ENCODE measurements at places on chromosomes 7 and 10. TPM values are rescaled to one million over a fixed set of nuclear protein-coding genes. Genes with fewer than 3 reads are reported as not detected.

Gene LRIT1
- not detected for total RNA-seq

Gene STEAP2
- total RNA-seq = 28.2 TPM

Gene TMEM176B
- total RNA-seq = 31.2 TPM

Gene PRKG1
- 136 TPM for total RNA-seq

Gene HOXA2
- total RNA-seq = 6.5 TPM

Gene GRM8
- total RNA-seq = 3.9 TPM

Gene MUC3A
- total RNA-seq = not detected

Gene ADAM12
- under 0.01 TPM for total RNA-seq

Gene NFKB2
- 12.6 TPM for total RNA-seq

- no peaks in the 10 kb centered on the region for H3K27me3 ChIP-seq
- no peak overlapping the region for H3K27ac ChIP-seq
- H3K4me3 ChIP-seq = no peak overlapping the region
- no peaks in the 10 kb centered on the region for H3K4me1 ChIP-seq
These were observed 436.6 kb downstream of the DNAJB6 start for GRCh38 chr7:157773361-157773760.

DNA sequence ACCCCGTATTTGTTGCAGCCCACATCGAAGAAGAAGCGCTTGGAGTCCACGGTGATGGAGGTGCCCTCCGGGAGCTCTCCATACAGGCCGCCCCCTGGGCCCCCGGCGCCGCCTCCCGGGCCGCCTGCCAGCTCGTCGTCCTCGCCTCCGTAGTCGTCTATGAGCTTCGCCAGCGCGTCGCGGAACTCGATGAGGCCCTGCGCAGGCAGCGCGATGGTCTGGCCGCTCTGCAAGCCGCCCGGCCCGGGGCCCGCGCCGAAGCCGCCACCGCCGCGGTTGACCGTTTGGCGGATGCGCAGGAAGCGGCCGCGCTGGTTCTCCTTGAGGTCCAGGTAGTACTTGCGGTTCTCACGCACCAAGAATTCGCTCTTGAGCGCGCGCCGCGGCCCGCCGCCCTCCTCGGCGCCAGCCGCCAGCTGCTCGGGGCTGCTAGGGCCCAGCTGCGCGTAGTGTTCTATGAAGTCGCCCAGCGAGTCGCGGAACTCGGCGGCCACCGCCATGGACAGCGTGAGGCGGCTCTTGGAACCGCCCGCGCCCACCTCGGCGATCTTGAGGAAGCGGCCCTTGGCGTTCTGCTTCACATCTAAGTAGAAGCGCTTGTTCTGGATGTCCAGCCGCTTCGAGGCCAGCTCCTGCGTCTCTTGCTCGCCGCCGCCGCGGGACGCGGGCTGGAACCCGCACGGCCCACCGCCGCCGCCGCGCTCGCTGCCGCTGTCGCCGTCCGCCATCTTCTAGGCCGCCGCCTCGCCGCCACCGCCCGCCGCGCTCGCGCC, 523 bp downstream of the PURB start:
- H3K27ac ChIP-seq = peak overlapping the region; percentile 98
- H3K36me3 ChIP-seq = no peaks in the 10 kb centered on the region
- DNase-seq = peak; percentile 40

GRCh38 chr10:58625070-58625469, 112.4 kb downstream of the BICC1 start:
- no peaks in the 10 kb centered on the region for H3K4me1 ChIP-seq
- H3K27ac ChIP-seq = no peak overlapping the region
- H3K36me3 ChIP-seq = no peaks in the 10 kb centered on the region
- no peak for DNase-seq
- no peak overlapping the region for H3K4me3 ChIP-seq

DNA sequence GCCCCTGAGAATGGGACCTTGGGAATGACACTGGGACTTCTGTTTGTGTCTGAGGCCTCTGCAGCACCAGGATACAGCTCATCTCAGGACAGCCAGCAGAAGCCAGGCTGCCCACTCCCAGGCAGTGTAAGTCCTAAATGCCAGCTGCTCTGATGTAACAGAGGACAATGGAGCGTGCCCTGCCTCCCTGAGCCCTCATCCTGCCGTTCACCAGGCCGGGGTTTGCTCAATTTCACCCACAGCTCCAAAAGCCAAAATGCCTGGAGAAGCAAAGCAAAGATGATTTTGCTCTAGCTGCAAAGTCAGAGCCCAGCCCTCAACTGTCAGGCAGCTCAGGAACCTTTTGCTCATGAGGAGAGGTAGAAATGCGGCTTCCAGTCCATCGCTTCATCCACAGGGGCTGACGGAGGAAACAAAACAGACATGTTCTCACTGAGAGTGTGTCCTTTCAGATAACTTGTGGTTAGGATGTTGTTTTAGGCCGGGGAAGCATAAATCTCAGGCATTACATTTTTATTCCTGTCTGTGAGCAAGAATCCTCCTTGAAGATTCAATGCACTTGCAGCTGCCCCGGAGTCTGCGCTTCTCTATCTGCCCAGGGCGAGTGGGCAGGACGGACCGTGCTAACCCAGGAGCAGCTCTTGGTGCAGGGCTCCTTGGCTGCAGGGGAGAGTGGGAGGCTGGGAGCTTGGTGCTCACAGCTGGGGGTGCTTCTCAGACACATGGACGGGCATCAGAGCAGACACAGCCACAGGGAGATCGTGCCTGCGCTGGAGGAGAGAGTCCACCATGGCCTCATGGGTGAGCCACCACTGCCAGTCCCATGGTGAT, 83.2 kb upstream of the CHST15 start:
- no peak overlapping the region for H3K27ac ChIP-seq
- H3K36me3 ChIP-seq = no peaks in the 10 kb centered on the region
- DNase-seq = no peak
- no peaks in the 10 kb centered on the region for H3K4me1 ChIP-seq
- no peaks in the 10 kb centered on the region for H3K27me3 ChIP-seq
- H3K4me3 ChIP-seq = no peak overlapping the region

GRCh38 chr7:45915606-45916005, 5.5 kb downstream of the IGFBP3 start:
- no peak overlapping the region for H3K27ac ChIP-seq
- no peaks in the 10 kb centered on the region for H3K4me1 ChIP-seq
- H3K36me3 ChIP-seq = no peaks in the 10 kb centered on the region

DNA sequence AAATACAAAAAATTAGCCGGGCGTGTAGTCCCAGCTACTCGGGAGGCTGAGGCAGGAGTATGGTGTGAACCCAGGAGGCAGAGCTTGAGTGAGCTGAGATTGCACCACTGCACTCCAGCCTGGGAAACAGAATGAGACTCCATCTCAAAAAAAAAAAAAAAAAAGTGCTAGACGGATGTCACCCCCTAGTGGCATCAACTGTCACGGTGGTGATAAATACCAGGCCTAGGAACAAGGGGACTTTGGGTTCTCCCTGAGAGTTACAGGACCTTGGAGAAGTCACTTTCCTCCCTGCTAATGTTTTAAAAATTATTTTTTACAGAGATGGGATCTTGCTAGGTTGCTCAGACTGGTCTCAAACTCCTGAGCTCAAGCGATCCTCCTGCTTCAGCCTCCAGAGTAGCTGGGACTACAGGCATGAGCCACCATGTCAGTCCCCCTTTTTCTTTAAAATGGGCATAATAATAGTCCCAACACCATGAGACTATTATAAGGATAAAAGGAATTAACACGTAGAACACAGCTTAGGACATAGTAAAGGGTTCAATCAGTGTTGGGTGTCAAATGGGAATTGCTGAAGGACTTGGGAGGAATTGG, 2.6 kb upstream of the TMEM130 start:
- peaks cover 7% of the 10 kb centered on the region for H3K4me1 ChIP-seq
- no peaks in the 10 kb centered on the region for H3K36me3 ChIP-seq
- no peak overlapping the region for H3K27ac ChIP-seq
- H3K27me3 ChIP-seq = no peaks in the 10 kb centered on the region

GRCh38 chr7:92714767-92715166, 121.6 kb downstream of the CDK6 start:
- H3K27ac ChIP-seq = no peak overlapping the region
- H3K27me3 ChIP-seq = no peaks in the 10 kb centered on the region
- no peak for DNase-seq
- no peak overlapping the region for H3K4me3 ChIP-seq

DNA sequence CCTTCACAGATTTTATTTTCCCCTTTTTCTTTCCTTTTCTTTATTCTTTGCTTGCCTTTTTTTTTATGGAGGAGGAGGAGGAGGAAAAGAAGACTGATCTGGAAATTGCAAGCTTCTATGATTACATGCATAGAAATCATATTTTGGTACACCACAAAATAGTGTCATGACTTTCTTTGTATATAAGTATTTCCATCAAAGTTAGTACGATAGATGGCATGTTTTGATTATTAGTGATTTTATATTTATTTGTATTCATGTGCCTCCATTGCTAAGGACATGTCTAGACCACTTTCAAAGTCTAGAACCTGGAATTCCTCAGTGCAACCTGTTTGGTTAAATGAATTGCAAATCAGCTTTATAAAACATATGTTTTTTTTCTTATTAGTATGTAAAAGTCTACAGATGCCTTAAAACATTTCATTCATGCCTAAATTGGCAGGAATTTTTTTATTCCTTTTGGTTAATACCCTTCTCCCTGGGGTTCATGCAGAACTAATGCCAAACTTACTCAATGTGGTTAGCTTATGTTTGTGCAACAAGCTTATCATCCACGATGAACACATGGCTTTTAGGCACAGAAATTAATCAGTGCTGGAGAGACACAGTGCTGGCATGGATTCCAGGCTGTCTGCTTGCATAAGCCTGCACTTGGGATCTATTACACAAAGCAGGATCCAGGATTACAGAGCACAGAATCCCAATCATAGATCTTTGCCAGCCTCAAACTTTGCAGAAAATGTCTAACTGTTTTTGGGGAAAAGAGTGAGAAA, 213.1 kb downstream of the CHRM2 start:
- H3K36me3 ChIP-seq = no peaks in the 10 kb centered on the region
- H3K4me3 ChIP-seq = no peak overlapping the region
- no peaks in the 10 kb centered on the region for H3K4me1 ChIP-seq
- DNase-seq = peak; percentile 42
- H3K27me3 ChIP-seq = no peaks in the 10 kb centered on the region
- no peak overlapping the region for H3K27ac ChIP-seq

GRCh38 chr7:47816647-47817046, 131.6 kb downstream of the PKD1L1 start:
- no peaks in the 10 kb centered on the region for H3K27me3 ChIP-seq
- no peaks in the 10 kb centered on the region for H3K36me3 ChIP-seq
- H3K4me3 ChIP-seq = no peak overlapping the region
- no peaks in the 10 kb centered on the region for H3K4me1 ChIP-seq

GRCh38 chr7:92485267-92485892, 7.6 kb upstream of the ERVW-1 start:
- no peak overlapping the region for H3K27ac ChIP-seq
- DNase-seq = no peak
- no peaks in the 10 kb centered on the region for H3K27me3 ChIP-seq
- no peaks in the 10 kb centered on the region for H3K4me1 ChIP-seq

- H3K36me3 ChIP-seq = no peaks in the 10 kb centered on the region
- no peaks in the 10 kb centered on the region for H3K4me1 ChIP-seq
- H3K27ac ChIP-seq = no peak overlapping the region
These were observed 888 bp downstream of the SLC18A2 start for GRCh38 chr10:117241541-117242462.

GRCh38 chr7:44891372-44891771, 6.0 kb upstream of the PURB start:
- H3K4me1 ChIP-seq = no peaks in the 10 kb centered on the region
- H3K4me3 ChIP-seq = no peak overlapping the region
- H3K27me3 ChIP-seq = no peaks in the 10 kb centered on the region
- no peak for DNase-seq
- no peaks in the 10 kb centered on the region for H3K36me3 ChIP-seq

- no peaks in the 10 kb centered on the region for H3K4me1 ChIP-seq
- no peak for DNase-seq
- H3K27ac ChIP-seq = no peak overlapping the region
- H3K36me3 ChIP-seq = no peaks in the 10 kb centered on the region
- H3K4me3 ChIP-seq = no peak overlapping the region
- H3K27me3 ChIP-seq = no peaks in the 10 kb centered on the region
These were observed 7.9 kb downstream of the ANTXRL start for GRCh38 chr10:46294641-46295220.

- H3K27me3 ChIP-seq = no peaks in the 10 kb centered on the region
- H3K27ac ChIP-seq = peak overlapping the region; percentile 100
- no peaks in the 10 kb centered on the region for H3K36me3 ChIP-seq
- peak overlapping the region; percentile 92 for H3K4me3 ChIP-seq
These were observed 104.6 kb upstream of the TNRC18 start for GRCh38 chr7:5528071-5528814.

GRCh38 chr7:29285444-29285793, 90.8 kb downstream of the CHN2 start:
- H3K27ac ChIP-seq = no peak overlapping the region
- H3K27me3 ChIP-seq = no peaks in the 10 kb centered on the region
- no peaks in the 10 kb centered on the region for H3K36me3 ChIP-seq
- no peak overlapping the region for H3K4me3 ChIP-seq

GRCh38 chr7:156948361-156948760, 1.2 kb upstream of the NOM1 start:
- peaks cover 8% of the 10 kb centered on the region for H3K4me1 ChIP-seq
- H3K4me3 ChIP-seq = no peak overlapping the region
- no peaks in the 10 kb centered on the region for H3K36me3 ChIP-seq
- H3K27me3 ChIP-seq = no peaks in the 10 kb centered on the region
- no peak for DNase-seq
- no peak overlapping the region for H3K27ac ChIP-seq

DNA sequence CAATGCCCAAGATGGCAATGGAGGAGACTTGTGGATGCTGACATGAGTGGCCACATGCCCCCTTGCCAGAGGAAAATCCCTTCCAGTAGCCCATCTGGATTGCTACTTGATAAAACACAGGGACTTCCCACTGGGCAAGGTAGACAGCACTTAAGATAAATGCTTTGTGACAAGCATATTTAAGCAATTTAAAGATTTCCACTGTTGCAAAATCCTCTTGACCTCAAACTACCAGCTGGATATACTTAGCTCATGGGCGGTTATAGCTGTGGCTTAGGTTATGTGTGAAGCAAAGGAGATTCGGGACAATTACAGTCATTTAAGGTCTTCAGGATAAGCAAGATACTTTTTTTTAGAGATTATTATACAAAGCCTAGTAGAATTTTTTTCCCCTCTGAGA, 238.1 kb downstream of the BMPER start:
- no peaks in the 10 kb centered on the region for H3K27me3 ChIP-seq
- H3K27ac ChIP-seq = no peak overlapping the region
- no peaks in the 10 kb centered on the region for H3K36me3 ChIP-seq
- DNase-seq = no peak
- H3K4me3 ChIP-seq = no peak overlapping the region
- no peaks in the 10 kb centered on the region for H3K4me1 ChIP-seq

GRCh38 chr10:112988839-112989406, 38.9 kb downstream of the TCF7L2 start:
- peaks cover 12% of the 10 kb centered on the region for H3K4me1 ChIP-seq
- H3K27ac ChIP-seq = no peak overlapping the region
- DNase-seq = no peak
- no peaks in the 10 kb centered on the region for H3K27me3 ChIP-seq
- no peaks in the 10 kb centered on the region for H3K36me3 ChIP-seq
- H3K4me3 ChIP-seq = no peak overlapping the region

Data from uterus (tissue), 4 donors.